NCI-H2227 treated with DMSO at 0.1 percent for 48 hours (cell line): ENCODE measurements at places on chromosomes 11 and 22.

DNA sequence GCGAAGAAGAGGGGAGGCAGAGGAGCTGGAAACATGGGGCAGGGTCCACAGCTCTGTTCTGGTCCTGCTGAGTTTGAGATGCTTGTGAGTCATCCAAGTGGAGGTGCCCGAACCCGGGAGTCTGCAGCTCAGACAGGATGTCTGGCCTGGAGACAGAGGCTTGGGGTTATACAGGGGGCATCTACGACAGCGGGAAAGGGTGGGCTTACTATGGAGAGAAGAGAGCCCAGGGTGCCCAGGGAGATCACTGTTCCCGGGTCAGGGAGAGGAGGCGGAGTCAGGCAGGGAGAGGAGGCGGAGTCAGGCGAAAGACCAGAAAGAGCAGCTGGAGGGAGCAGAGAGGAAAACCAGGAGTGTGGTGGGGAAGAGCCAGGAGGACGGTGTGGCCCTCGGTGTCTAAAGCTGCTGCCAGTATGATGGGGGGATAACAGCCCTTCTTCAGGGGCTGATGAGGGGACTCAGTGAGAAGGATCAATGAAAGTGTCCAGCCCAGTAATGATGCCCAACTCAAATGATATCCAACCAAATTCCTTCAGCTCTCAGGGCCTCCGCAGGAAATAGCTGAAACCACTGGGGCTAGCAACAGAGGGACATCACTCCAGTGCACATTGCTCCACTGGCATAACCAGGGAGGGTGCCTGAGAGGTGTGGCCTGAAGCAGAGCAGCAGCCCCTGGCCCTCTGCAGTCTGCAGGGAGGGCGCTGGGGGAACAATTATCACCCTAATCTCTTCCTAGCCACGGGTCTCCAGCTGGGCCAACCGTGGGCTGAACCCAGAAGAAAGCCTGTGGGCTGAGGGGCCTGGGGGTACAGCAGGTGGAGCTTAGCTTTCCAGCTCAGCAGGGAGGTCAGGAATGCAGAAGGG lies 2.6 kb upstream of the LTBP3 start:
- DNase-seq, result peak; percentile 61

GRCh38 chr11:116935514-116935913 lies 98.1 kb upstream of the APOA1 start:
- DNase-seq, result no peak

DNA sequence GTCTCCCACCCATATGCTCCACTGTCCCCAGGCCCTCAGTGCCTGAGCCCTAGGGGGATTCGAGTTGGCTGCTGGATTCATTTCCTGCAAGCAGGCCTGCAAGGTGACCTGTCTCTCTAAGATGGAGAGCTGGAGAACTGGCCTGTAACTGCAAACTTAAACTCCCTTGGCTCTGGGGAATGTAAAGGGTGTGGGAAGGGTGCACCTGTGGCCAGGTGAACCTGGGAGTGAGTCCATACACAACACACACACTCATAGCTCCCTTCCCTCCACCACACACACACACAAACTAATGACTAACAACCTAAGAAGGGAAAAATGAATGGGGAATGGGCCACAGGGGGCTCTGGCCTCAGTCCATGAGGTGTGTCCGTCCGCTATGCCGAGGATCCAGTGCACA lies 14.5 kb downstream of the SMTNL1 start:
- DNase-seq, result no peak

DNA sequence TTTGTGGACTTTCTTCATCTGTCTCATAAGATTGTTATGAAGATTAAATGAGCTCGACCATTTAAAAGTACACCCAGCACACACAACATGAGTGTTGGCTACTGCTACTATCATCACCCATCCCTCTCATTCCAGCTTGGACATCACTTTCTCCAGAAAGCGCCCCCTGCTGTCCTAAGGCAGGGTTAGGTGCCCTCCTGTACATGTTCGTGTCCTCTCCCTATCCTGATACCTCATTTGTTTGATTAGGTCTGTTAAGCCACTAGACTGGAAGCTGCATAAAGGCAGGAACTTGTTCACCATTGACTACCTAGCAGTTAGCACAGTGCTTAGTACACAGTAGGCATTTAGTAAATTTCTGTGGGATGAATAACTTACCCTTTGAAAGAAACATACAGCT lies 85.5 kb downstream of the ENTHD1 start:
- no peak for DNase-seq

DNA sequence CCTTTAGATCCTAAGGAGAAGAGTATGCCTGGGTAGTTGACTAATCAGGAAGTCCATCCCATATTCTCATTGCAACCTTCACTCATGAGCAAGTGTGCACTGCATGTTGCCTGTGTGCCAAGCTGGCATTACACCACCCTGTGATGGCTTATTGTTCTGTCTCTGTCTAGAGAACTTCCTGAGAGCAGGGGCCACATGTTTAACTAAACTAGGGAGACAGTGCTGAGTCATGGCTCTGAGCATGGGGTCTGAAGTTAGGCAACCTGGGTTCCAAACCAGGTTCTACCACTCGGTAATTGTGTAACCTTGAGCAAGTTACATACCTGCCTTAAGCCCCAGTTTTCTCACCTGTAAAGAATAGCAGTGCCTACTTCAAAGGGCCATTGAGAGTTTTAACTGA lies 39.6 kb downstream of the CSNK2A3 start:
- DNase-seq, result no peak

- no peak for DNase-seq
These were observed 922.1 kb downstream of the OPCML start for GRCh38 chr11:132610216-132610615.

- no peak for DNase-seq
These were observed 612.6 kb downstream of the TBC1D22A start for GRCh38 chr22:47374901-47375575.

DNA sequence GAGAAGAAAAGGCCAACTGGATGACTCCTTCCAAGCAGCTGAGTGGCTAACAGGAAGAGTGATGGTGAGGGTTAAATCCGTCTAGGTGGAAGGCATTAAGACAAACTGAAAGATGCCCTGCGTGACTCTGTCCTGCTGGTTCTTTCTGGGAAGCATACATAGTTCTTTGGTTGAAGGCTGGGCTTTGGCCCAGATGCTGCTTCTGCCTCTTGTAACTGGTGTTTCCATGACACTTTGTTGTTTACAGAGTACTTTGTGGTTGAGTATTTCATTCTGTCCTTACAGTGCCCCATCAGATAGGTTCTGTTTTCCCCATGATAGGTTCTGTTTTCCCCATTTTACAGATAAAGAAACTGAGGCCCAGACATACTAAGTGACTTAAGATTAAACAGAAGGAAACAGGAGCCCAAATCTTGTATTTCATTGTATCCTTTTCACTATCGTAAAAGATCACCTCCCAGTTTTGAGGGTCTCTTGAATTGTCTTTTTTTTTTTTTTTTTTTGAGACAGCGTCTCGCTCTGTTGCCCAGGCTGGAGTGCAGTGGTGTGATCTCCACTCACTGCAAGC lies 124.3 kb upstream of the RASSF10 start:
- no peak for DNase-seq

DNA sequence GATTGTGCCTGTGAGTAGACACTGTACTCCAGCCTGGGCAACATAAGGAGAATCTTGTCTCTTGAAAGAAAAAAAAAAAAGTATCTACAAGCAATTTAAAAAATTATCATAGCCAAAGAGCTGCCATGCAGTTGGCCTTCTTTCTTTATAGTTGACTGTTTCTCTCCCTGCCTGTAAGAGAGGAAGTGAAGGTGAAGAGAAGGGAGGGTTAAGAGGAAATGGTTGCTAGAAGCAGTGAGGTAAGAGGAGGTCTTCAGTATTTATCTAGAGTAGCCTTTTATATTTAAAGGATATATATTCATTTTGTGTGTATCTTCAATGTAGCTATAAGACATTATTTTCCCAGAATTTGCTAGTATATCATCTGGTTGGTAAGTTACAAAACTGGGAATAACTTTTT lies 217.9 kb downstream of the TMEM135 start:
- DNase-seq, result no peak

DNA sequence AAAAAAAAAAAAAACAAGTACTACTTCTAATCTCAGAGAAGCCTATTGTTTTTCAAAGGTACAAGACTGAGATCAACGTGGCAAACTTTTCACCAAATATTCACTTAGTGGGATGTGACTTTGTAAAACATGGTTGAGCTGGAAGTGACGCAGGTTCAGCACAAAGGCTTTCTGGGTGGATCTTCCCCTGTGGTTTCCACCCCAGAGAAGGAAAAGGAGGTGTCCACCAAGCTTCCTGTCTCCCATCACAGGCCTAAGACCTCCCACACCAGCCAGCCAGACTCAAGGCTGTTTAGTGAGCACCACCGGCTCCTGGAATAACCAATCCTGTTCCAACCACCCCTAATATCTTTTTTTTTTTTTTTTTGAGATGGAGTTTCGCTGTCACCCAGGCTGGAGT lies 5.7 kb downstream of the TMEM184B start:
- no peak for DNase-seq

DNA sequence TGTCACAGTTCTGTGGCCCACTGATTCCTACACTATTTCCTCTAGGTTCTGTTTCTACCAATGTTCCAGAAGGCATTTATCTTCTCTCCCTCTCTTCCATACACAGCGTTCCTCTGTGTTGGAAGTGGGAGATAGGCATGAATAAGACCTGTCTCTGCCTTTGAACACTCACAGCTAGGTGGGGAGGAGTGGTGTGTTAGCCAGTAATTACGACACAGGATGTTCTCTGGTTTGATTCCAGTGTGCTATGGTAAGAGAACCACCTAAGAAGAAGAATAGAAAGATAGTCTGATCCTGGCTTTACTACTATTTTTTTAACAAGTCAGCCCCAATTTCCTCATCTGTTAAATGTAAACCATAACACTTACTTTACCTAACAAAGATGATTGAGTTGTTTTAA lies 200.2 kb upstream of the MTMR2 start:
- DNase-seq, result no peak

- peak; percentile 63 for DNase-seq
These were observed 38.1 kb upstream of the LDLRAD3 start for GRCh38 chr11:35905646-35906276.

DNA sequence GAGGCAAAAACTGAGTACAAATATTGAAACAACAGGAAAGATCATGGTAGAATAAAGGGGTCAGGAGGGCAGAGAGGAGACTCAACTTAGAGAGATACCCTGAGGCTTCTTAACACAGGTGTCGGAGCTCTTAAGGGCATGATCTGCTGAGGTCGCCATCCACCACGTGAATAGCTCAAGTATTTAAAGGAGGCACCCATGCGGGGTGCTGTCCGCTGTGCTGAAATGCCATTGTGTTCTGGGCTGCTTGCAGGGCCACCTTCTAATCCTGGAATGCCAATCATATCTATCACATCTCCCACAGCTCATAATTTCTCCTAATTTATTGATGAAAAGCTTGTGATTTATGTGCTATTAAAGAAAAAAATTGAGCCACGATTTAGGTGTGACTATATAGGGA lies 90.2 kb downstream of the SEZ6L start:
- no peak for DNase-seq

DNA sequence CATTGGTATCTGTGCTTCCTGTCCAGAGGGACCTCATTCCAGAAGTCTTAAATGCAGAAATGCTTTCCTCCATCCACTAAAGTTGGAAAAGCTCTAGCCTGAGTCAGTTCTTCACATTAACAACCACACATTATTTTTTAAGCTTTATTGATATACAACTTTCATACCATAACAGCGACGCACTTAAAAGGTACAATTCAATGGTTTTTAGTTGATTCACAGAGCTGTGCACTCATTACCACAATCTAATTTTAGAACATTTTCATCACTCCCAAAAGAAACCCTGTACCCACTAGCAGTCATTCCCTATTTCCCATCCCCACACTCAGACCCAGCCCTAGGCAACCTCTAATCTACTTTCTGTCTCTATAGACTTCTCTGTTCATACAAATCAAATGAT lies 27.6 kb downstream of the GALNT18 start:
- no peak for DNase-seq

GRCh38 chr11:118275176-118275575 lies 11.1 kb upstream of the MPZL2 start:
- no peak for DNase-seq

DNA sequence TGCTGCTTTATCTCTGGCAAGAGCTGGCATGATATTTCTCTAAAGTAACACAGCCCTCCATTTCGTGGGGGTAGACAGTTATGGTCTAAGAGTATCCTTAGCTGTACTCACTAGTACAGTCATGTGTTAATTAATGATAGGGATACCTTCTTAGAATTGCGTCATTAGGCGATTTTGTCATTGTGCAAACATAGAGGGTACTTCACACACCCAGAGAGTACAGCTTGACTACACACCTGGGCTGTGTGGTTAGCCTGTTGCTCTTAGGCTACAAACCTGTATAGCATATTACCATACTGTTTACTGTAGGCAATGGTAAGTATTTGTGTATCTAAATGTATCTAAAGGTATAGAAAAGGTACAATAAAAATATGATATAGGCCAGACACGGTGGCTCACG lies 17.0 kb downstream of the XRCC6 start:
- DNase-seq, result no peak

DNA sequence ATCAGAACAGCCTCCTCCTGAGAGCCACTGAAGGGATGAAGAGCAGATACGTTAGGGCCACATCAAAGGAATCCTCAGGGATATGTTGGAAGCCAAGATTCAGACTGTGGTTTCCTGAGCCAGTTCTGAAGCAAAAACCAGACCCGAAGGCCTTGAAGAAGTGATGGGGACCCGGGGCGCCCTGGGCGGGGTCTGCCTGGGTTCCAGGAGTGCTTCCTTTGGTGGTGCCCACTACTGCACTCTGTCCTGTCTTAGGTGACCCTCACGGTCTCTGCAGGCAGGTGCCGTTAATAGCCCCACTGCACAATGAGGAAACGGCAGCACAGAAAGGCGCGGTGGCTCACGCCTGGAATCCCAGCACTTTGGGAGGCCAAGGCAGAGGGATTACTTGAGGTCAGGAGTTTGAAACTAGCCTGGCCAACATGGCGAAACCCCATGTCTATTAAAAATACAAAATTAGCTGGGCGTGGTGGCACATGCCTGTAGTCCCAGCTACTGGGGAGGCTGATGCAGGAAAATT lies 12.9 kb upstream of the SH3BP1 start:
- DNase-seq, result no peak

GRCh38 chr11:26227301-26227746 lies 104.6 kb upstream of the ANO3 start:
- DNase-seq, result peak; percentile 48

DNA sequence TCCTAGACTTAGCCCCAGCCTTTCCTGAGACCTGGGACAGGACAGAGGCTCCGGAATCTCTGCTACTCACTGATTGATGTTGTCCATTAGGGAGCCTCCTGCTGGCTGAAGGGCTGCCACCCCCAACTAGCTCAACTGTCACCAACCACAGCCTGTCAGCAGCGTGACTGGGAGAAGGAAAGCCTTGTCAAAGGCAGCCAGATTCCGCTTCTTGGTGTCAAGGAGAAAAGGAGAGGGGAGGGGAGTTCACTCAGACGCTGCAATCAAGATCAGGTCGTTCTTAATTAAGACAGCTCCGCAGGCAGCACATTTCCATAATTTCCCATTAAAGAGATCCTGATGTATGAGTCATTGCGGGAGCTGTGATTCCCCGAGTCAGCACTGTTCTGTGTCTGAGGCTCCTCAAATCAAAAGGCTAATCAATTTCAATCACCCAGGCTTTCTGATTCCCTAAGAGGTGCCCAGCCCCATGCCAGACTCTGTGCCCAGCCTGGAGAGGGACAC lies 152.8 kb upstream of the ZBED5 start:
- peak; percentile 29 for DNase-seq

- DNase-seq, result no peak
These were observed 22.2 kb upstream of the RAG2 start for GRCh38 chr11:36620246-36620645.
